ENCODE measurements at places on chromosomes 11 and 22.
A peak's percentile ranks its signal among the peaks of the same experiment; 100 is the strongest.

GRCh38 chr11:123214940-123215339, 19.9 kb upstream of the CLMP start:
- DNase-seq = no peak

DNA sequence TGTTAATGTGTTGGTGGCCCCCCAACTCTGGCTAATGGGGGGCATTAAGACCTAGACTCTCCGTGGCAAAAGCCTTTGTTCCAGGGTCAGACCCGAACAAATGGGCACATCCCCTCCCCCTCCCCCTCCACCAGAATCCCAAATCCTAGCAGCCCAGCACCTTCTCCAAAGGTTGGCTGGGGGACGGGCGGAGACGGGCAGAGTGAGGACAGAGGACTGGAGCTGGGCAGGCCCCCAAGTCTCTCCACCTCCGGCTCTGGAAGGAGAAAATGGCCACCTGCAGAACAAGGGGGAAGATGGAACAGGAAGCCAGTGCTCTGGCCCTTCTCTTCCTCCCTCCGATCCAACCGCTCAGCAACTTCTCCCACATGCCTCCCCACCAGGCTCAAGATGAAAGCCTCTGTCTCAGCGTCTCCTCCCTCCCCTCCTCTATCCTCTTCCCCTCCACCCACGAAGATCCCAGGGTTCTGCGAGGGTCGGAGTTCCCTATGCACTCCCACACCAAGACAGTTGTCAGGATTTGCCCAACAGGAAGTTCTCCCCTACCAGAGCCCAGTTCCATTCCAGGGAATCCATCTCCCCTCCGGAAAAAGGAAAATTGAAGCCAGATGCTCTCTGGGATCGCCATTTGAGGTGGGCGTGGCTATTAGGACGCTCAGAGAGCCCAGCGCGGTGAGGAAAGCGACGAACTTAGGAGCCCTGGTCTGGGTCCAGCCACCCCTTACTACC, 20.1 kb downstream of the ADA2 start:
- DNase-seq = no peak

DNA sequence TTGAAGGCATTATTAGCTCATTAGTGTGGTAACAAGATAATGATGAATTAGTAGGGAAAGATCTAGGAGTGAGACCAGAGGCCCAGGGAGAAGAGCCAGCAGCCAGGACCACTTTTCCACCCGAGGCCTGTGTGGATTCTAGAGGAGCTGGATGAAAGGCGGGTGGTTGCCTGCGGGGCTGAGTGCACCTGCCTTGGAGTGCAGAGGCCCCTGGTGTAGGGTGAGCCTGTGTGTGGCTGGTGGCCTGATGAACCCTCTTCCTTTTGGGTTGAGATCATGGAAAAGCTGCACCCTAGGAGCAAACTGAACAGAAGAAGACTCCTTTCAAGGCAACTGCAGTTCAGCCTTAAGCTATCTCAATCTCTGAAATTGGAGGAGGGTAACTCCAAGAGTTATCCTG, 5.9 kb upstream of the TP53AIP1 start:
- DNase-seq = no peak

GRCh38 chr11:79400717-79401330, 40.0 kb downstream of the TENM4 start:
- no peak for DNase-seq

- no peak for DNase-seq
These were observed 179.0 kb upstream of the NECTIN1 start for GRCh38 chr11:119907878-119908572.

DNA sequence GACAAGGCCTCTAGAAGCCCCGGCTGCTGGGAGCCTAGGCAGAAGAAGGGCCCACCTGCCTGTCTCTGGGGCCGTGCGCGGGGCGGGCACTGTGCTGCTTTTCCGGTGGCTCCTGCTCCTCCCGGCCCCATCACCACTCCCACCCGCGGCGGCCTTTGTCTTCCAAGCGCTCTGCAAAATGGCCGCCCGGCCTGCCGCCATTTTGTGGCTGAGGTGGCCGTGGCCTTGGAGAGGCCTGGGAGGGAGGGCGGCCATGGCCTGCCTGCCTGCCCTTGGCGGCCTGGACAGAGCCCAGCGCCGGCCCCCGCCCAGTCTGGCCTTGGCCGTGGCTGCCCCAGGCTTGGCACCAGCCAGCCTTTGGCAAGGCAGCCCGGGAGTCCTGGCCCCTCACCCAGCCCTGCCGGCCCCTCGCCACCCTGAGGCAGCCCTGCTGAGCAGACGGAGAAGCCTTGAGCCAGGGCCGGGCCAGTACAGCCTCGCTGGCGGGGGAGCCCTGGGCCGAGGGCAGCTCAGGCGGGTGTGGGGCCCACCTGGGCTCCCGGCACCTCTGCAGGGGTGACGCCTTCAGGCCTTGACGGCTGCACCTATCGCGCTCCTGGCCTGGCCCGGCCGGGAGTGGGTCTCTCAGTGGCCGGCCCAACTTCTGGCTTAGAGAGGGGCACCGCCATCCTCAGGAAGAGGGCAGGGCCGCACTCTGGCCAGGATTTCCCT, 46.0 kb upstream of the PPARA start:
- no peak for DNase-seq

DNA sequence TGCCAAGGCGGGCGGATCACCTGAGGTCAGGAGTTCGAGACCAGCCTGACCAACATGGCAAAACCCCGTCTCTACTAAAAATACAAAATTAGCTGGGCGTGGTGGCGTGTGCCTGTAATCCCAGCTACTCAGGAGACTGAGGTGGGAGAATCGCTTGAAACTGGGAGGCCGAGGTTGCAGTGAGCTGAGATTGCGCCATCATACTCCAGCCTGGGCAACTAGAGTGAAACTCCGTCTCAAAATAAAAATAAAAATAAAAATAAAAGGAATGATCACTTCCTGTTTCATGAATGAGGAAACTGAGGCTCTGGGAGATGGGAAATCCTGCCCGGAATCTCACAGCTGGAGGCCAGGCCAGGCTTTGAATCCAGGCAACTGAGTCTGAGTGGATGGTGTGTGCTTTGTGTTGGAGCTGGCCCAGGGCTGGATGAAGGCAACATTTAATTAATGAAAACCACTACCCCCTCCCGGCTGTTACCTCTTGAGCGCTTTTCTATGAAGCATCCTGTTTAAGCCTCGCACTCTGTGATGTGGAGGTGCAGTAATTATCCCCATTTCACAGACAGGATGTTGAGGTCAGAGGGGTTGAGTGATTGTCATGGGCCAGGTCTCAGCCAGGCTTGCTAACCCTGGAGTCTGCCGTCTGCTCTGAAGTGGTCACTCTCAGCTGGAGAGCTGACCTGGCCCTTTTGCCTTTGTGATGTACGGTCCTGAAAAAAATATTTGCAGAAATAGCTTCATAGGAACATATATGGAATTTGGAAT, 27.8 kb downstream of the LRP5 start:
- DNase-seq = no peak

DNA sequence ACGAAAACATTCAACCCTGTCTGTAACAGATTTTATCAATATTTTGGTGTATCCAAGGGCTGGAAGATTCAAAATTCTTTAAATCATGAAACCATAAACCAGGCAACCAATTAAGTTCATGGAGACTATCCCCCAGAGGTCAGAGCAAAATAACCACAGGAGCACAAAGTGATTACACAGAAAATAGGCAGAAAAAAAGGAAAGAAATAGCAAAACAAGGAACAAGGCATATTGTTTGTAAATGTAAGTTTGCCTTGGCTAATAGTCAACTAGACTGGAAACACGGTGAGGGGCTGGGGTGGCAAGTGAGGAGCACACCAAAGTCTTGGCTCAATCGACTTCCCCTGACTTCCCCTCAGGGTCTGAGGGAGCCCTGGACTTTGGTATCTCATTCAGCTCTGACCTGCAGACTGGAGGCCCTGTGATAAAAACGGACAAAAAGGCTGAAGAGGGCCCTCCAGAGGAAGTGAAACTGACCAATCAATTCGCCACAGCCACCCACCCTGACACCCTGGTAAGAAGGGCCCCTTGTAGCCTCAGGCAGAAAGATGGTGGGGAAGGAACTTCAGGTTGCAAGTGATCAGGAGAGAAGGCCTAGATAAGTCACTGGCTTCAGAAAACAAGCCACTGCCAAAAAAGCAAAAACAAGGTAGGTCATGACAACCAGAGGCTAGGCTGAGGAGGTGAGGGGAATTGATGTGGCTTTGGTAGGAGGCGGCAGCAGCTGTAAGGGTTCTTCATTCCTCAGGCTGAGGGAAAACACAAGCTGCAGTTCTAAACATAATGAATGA, 1.8 kb downstream of the SIK3 start:
- DNase-seq = peak; percentile 45

DNA sequence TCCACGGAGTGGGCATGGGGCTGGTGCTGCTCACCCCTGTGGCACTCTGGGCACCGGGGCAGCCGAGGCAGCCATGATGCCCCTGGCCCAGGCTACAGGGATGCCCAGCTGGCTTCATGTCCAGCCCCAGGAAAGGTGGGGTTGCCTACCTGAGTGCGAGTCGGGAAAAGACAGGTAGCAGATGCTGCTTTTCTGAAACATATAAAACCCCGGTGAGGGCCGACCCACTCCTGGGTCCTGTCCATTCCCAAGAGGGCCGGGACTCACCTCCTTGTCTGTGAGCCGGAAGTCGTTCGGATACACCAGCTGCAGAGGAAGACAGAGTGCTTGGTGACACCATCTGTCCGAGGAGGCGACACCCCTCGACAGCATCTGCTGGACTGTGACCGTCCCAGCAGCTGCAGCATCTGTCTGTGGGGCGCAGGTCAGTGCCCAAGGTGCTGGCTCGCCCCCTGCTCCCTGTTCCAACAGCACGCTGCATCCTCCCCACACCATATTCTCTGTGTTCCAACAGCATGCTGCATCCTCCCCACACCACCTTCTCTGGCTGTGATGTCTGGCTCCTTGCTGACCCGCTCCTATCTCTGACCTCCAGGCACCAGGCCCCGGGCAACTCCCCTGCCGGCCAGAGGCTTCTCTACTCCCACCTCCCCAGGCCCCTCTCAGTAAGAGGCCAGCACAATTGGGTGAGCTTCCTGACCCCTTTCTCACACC, 8.0 kb downstream of the DENND6B start:
- DNase-seq = no peak
